ENCODE measurements at places on chromosomes 1 and 21.

DNA sequence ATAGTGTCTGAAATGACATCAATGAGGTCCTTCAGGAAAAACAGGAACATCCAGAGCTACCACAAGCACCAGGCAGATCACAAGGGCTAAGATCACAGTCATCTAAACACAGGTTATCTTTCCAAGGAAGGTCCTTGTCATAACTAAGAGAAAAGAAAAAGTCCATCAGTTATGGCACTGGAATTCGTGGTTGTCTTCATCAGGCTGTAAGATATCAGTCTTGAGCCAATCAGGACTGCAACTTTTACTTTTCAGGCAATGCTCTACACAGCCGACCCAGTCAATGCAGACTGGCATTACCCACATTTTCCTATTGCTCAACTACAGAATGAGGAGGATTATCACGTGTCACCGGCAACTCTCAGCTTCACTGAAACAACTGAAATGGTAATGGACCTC lies 26.4 kb downstream of the SORT1 start:
- no peak for DNase-seq

DNA sequence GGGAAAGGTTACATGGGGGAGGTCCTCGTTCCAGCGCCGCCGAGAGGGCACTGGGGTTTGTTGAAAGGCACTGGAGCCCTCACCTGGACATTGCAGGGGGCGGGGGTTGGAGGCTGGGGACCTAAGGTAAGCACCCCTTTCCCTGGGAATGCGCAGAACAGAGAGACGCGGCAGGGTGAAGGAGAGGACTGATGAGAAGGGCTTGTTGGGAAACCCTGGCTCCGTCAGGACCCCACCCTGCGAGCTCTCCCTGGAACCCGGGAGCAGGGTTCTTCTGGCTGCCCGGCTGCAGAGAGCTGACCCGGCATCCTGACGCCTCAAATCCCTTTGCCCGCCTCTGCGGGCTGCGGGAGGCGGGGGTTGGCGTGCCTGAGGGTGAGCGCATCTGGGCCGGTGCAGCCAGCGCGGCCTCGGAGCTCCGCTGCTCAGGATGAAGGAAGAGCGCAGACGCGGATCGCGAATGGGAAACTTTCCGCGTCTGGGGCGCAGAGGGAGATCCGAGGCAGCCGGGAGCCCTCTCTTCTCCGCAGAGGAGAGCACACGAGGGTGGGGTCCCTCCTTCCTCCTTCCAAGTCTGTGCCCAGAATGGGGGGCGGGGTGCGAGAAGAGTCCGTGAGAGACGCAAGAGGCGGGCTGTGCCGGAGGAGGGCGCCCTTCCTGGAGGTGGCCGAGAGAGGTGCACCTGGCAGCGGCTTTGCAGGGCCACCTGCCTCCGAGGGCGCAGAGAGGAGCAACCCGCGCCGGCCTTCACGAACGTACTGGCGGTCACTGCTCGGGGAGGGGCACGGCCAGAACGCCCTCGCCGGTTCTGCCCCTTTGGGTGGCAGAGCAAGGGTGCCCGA lies 2.4 kb downstream of the IGSF21 start:
- DNase-seq = no peak

GRCh38 chr1:36068866-36069265 lies 15.0 kb upstream of the TEKT2 start:
- no peak for DNase-seq

DNA sequence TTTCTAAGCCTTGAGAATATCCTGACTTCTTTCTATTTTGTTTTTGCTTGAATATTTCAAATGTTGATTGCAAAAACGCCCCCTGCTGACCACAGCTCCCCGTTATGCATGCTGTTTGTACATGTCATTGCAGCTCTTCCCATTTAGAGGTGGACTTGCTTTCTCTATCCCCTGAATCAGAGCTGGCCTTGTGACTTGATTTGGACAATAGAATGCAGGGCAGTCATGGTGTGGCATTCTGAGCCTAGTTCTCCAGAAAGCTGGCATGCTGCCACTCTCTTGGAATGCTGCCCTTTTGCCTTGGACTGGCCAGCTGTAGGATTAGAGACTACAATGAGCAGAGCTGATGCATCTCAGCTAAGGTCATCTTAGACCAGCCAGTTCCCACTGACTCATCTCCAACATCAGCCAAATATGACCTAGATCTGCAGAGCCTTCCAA lies 1561.5 kb downstream of the MRPL39 start:
- peak; percentile 48 for DNase-seq

DNA sequence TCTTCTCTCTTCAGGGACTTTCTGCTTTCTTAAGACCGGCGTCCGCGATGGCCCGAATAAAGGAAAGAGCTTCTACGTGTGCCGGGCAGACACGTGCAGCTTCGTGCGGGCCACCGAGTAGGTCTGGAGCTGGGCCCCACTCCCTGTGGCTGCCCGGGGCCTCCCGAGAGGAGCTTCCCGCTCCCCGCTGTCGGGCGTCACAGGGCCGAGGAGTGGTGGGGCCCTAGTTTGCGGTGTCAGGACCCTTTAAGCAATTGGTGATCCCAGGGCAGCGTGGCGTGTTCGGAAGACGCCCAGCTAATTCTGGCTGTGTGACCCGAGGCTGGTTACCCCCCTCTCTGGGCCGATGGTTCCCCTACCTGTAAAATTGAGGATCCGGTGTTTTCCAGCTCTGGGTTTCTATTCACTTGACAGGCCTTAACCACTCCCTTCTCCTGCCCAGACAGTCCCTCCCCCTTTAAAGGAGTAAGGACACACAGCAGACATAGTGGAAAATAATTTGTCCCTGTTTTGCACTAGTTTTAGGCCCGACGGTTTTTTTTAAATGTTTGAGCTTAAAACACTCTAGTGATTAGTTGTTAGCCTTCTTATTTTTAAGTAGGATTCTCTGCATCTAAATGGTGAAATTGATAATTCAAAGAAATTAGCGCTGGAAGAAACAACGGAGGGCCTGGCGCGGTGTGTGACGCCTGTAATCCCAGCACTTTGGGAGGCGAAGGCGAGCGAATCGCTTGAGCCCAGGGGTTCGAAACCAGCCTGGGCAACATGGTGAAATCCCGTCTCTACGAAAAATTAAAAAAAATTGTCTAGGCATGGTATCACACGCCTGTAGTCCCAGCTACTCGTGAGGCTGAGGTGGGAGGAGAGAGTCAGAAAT lies 553 bp downstream of the TTF2 start:
- DNase-seq = peak; percentile 43

DNA sequence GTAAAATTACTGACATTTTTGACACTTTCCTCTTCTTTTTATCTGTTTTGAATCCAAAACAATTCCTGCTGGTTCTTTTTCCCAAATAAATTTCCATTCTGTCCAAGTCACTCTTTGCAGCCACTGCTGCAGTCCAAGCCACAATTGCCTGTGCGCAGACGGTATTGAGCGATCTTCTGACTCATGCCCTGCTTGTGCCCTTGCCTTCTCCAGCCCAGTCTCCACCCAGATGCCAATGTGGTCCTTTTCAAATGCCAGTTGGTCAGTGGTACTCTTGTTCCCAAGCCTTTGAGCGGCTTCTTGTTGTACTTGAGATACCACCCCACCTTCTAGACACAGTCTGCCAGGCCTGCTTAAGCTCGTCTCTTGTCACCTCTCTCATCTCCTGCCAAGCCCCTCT lies 78.9 kb downstream of the CAMTA1 start:
- no peak for DNase-seq

- DNase-seq = no peak
These were observed 923 bp upstream of the IFNGR2 start for GRCh38 chr21:33402001-33402979.

DNA sequence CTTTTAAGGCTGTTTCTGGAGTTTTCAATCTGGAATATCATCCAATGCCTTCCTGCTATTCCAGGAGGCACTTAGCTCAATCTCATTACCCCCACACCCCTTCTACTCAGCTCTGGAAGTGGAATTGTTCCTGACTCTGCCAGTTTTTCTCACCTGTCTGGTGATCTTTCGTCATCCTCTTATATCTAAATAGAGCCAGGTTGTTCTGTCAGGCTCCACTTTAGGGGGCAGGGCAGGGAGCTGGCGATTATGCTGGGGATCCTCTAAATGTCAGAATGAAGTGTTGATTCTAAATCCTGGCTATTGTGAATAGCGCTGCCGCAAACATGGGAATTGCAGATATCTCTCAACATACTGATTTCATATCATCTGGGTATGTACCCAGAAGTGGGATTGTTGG lies 63.6 kb upstream of the ETV3 start:
- DNase-seq = no peak

DNA sequence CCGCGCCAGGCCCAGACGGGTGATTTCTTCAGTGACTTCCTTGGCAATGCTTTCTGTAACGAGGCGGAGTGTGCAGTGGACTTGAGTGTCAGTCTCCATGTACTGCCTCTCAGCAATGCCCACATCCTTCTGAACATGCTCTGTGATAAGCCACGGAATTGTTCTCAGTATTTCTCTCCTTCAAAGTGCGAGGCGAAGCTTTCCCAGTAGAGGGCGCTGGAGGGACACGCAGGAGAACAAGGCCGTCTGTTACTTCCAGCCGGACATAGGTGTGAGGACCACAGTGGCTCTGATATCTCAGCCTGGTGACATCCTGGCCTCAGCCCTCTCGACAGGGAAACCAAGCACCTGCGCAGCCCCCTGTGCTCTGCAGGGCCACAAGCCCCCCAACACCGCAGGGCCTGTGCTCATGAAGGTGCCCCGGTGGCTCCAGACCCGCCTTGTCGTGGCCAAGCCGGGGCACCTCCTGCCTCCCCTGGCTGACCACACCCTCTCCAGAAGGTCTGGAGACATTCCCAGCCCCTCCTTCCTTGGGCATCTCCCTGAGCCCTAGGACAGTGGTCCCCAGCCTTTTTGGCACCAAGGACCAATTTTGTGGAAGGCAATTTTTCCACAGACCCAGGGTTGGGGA lies 46.1 kb upstream of the BACE2 start:
- DNase-seq = peak; percentile 72

DNA sequence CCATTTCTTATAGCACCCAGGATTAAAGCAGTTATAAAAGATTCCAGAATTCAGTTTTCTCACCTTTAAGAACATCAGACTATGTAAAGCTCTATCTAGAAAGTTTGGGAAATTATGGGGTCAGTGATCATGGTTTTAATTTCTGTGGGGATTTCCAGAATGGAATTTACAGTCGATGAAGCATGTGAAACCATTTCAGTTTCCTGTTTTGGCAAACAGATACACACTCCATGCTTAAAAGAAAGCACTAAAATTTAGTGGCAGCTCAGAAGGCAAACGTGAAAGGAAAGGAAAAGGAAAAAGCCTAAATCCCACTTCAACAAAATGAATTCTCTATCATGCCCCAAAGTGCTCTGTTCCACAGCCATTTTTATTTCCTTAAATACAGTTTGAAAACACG lies 60.4 kb downstream of the FYB2 start:
- no peak for DNase-seq

- no peak for DNase-seq
These were observed 194.6 kb downstream of the TNR start for GRCh38 chr1:175548774-175549173.

DNA sequence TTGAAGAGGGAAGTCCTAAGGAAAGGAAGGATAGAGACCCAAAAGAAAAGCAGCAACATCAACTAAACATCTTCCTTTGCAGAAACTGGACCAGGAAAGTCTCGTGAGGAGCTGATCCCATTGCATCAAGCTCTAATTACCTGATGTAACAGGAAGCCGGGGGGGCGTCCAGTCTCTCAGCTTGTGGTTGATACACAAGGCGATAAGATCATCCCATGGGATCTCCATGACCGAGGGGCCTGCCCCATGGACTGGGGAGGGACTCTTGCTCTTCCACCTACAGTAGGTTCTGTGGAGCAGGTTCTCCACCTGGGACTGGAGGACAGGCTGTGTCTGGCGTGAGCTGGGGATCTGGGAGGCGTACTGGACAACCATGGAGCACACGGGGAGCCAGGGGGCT lies 14.8 kb upstream of the LSS start:
- DNase-seq = no peak

DNA sequence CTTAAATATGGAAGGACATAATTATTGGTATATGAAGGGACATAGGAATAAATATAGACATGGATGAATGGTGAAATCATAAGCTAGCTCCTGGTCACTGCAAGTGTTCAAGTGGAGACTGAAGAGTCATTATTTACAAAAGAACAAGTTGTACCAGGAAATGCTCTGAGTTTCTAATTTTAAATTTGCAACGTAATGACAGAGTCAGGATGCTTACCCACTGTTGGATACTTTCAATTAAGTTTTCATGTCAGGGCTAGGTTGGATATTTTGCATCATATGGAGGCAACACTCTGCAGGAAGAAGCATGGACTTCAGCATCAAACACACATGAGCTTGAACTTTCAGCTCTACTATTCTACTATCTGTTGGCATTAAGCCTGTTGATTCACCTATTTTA lies 499.6 kb upstream of the C1orf87 start:
- no peak for DNase-seq

GRCh38 chr21:16408280-16408679 lies 678.5 kb downstream of the USP25 start:
- no peak for DNase-seq

DNA sequence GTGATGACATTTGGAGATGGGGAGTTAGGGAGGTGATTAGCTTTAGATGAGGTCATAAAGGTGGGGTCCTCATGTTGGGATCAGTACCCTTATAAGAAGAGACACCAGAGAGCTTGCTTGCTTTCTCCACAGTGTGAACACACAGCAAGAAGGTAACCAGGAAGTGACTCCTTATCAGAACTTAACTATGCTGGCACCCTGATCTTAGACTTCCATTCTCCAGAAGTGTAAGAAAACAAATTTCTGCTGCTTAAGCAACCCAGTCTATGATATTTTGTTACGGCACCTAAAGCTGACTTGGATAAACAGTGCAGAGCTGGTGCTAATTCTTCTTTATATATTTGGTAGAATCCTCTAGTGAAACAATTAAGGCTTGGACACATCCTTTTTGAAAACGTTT lies 346.0 kb downstream of the AGBL4 start:
- DNase-seq = no peak

DNA sequence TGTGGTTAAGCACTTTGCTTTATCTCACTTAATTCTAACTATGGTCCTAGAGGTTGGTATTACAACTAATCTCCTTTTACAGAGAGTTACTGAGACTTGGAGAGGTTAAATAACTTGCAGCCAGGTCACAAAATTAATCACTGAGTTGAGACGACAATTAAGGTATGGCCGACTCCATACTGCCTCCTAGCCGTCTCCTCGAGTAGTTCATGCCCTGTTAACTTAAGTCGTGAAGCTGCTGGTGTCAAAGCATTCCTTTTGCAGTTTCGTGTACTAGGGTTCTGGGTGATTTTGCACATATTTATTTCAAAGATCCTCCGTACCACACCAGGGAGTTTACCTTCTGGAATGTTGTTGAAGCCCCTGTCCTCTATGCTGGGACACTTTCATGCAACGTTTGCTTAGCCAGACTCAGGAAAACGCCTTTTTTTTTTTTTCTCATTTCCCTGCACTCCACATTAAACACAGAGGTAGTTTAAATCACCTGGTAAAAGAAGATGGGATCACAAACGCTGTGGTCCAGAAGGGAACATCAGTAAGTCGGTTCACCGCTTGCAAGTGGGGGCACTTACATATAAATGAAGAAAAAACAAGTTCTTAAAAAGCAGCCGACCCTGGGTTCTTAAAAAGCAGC lies 570 bp upstream of the NEK7 start:
- DNase-seq = peak; percentile 69

GRCh38 chr1:236700903-236701302 lies 14.6 kb downstream of the ACTN2 start:
- no peak for DNase-seq

Measured in NCI-H146 (cell line).